Hematopoietic multipotent progenitor cell (in vitro differentiated cells): ENCODE measurements at places on chromosomes 11 and 22.
A peak's percentile ranks its signal among the peaks of the same experiment; 100 is the strongest.

GRCh38 chr11:5527716-5528115 is 11.2 kb upstream of the UBQLNL start:
- DNase-seq, result no peak

GRCh38 chr11:47843361-47844055 is 4.6 kb downstream of the NUP160 start:
- no peak for DNase-seq

DNA sequence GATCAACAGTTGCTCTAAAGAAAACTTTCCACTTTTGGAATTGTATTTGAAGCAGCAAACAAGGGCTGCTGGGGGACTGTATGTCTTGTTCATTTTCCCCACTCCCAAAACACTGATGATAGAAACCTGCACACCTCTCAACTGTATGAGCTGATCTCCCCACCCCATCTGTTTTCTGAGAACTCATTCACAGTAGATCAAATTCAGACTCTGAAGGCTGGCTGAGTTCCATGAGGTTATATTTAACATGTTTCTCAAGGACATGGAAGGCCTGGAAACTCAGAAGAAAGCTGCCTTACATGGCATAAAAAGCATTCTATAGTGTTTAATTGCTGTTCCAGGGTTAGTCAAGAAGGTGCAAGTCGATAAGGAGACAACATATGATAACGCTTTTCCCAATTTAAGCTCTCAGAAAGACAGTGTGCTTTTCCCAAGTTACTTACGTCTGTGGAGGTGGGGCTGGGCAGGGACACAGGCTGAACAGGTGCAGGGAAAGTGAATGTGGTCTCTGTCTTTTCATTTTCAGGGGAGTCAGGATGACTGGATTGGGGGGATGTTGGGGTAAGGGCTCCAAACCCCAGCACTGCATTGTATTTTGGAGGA is 23.0 kb downstream of the LARGE2 start:
- DNase-seq, result no peak

DNA sequence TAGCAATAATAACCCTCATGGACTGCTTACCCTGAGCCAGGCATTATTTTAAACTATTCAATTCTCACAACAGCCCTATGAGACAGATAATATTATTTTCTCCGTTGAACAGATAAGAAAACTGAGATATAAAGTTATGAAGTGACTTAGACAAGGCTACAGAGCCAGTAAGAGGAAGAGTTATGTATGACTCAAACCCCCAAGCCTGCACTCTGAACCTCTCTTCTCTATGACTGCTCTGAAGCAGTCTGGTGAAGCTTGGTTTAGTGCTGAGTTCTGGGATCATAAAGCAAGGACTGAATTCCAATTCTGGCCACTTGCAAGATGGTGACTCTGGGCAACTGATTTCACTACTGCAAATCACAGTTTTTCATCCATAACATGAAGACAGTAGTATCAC is 34.5 kb downstream of the TNKS1BP1 start:
- no peak for DNase-seq

DNA sequence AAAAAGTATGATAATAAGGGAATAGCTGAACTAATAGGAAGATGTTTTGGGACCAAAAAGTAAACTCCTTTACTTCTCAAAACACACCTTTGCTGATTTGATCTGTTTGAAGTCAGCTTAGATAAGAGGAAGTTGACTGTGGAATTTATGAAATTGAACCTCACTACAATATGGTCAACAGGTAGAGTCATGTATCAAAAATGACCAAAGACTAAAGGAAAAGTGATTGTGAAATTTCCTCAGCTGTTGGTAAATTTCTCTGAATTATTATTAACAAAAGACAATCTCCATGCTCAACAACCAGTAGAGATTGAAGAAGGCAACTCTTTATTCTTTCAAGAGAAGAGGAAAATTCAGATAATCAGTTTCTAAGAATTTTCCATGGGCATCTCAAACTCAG is 826.5 kb downstream of the KCNA4 start:
- no peak for DNase-seq

GRCh38 chr11:72939031-72939430 is 124.8 kb downstream of the ATG16L2 start:
- no peak for DNase-seq

DNA sequence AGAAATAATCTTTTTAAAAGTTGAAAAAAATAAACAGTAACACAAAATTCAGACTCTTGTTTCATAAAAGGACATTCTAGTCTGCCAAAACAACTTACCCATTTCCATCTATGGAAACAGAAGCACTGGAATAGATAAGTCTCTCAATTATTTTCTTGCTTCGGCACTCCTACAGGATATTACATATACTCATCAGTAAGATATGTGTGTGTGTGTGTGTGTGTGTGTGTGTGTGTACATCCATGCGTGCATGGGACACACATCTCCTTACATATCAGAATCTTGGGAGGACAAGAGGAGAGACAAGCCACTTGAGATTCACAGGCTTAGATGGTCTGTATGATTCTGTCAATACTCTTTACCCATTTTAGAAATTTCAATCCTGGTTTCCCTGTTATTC is 144.6 kb downstream of the ATG16L2 start:
- no peak for DNase-seq

GRCh38 chr11:130668751-130669150 is 220.3 kb downstream of the ADAMTS15 start:
- no peak for DNase-seq

GRCh38 chr11:94032066-94032465 is 10.9 kb downstream of the HEPHL1 start:
- DNase-seq, result no peak

DNA sequence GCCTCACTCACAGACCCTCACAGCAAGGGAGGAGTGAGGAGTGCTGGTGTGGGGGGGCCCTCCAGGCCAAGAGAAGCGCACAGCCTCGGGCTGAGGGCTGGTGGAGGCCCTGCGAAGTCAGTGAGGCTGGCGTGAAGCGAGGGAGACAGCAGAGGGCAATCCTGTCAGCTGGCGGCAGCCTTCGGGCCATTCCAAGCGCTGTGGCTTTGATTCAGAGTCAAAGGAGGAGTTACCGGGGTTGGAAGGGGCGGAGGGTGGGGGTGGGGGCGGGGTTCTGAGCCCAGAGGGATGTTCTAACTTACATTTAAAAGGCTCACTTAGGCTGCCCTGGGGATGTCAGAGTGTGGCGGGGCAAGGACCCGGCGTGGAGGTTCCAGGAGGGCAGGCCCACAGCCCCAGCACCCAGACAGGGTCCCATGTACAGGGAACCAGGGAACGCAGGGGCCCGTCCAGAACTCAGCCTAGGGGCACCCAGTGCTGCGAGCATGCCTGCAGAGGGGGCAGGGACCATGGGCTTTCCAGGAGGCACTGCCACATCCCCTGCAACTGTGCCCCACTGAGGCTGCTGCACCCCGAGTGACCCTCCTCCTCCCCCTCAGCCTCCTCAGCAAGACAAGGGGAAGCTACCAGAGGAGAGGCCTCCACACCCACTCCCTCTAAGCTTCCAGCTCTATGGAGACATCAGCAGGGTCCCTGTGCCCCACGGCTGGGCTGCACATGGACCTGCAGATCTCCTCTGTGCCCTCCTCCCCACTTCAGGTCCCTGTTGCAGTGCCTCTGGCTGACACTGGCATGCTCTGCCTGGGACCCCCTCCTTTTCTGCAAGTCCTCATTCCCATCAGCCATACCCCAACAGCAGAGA is 39.7 kb upstream of the TTLL12 start:
- no peak for DNase-seq

DNA sequence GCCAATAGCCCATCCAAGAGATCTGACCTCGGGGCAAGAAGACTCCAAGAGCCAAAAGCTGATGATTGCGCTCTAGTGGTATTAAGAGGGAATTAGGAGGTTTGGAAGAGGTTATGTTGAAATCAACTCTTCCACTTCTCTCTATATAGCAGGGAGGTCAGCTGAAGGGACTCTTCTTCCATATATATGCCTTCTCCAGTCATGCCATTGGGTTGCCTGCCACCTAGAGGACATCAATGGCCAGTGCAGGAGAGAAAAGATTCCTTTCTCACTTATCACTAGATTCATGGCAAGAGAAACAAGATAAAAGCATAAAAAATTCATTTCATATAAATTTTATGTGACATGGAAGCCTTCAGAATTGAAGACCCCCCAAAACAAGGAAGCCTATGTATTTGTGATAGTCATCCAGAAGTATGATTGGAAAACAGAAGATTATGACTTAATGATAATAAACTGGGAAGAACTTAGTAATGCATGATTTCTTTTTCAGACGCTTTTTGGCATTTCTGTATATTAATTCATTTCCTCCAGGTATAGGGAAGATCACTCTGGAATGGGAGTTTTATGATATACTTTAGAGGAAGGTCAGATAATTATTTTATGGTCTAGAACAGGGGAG is 435.1 kb upstream of the DDI1 start:
- DNase-seq, result peak; percentile 58

- no peak for DNase-seq
Observed at GRCh38 chr11:92967867-92968266, 1.6 kb upstream of the MTNR1B start.

GRCh38 chr11:46331282-46331984 is 15.8 kb upstream of the DGKZ start:
- no peak for DNase-seq

- no peak for DNase-seq
Observed at GRCh38 chr11:119340335-119341221, at the start of gene C1QTNF5. Gene C1QTNF5 (minus strand): TSS chr11:119340883. CDS start chr11:119340397, 486 bp downstream.

DNA sequence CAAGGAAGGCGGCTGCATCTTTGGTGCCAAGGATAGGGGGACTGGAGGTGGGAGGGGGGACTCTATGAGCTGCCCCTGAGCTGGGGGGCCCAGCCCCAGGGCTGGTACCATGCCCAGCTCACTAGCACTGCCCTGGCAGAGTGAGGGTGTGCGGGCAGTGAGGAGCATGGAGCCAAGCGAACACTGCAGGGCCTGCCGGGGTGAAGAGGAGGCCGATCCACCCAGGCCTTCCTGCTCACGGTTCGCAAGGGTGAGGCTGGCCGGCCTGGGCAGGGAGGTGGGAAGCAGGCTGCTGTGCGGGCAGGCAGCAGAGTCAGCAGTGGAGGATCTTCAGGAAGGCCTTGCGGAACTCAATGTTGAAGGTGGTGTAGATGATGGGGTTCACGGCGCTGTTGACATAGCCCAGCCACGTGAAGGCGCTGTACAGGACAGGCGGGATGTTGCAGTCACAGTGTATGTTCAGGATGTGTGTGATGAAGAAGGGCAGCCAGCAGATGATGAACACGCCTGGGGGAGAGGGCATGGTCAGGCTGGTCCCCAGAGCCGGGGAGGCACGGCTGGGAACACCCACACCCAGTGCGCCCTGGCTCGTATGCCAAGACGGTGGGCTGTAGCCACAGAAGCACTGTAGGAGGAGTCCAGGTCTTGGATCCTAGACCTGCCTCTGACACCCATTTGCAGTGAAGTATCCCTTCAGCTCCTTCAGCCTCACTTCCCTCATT is 23.0 kb downstream of the ANKK1 start:
- DNase-seq, result no peak

DNA sequence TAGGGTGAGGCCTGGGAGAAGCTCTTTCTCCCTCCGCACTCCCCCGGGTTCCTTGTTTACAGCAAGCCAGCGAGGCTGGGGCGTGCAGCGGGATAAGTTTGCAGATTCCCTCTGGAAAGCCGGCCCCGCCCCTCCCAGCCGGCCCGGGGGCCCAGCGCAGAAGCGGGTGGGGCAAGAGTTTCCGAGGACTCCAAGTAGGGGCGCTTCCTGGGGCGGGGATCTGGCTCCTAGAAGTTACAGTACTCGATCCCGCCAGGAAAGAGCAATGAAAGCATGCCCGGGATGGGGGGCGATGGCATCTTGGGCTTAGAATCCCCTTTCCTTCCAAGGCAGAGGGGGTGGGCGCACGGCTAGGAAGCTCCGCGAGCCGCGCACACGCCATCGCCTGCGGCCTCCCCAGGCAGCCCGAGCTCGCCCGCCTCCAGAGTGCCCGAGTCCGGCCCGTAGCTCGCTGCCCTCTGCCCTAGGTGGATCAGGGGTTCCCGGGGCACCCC is 385 bp downstream of the TST start:
- DNase-seq, result no peak

DNA sequence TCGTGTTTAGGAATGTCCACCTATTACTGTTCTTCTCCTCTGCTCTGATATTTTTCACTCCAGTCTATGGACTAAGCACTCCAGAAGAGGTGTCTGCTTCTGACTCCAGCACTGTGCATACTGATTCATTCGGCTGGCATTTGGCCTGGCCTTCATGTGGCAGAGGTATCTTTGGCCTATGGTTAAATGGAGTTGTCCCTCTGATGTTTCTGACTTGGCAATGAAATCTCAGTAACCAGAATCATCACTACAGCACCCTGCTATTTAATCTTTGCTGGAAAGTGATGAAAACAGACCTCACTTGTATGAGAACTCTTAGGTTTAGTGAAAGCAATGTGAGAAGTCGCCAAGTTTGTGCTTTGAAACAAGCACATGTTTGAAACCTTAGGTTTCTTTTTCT is 155.2 kb downstream of the MAML2 start:
- no peak for DNase-seq

GRCh38 chr11:75919525-75919924 is 104.5 kb downstream of the UVRAG start:
- no peak for DNase-seq

DNA sequence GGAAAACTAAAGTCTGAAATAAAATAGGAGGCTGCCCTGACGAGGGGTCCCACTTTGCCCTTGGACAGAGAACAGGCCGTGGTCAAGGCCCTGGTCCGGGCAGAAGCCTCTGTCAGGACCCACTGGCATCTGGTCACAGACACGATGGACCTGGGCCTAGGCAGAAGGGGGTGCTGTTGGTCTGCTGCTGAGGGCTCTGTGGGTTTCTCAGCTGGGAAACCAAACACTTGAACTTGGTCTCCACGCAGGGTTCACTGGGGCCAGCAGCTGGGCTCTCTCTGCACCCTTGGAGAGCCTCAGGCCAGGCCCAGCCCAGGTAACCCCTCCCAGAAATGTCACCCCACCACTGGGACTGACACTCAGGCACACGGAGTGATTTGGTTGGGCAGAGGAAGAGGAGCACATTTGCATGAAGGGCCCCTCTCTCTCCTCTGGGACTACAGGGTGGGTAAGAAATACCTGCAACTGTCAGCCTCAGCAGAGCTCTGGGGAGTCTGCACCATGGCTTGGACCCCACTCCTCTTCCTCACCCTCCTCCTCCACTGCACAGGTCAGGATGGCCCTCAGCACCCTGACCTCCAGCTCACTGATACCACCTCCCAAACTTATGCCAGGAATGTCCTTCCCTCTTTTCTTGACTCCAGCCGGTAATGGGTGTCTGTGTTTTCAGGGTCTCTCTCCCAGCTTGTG is 48.1 kb upstream of the TOP3B start:
- no peak for DNase-seq

DNA sequence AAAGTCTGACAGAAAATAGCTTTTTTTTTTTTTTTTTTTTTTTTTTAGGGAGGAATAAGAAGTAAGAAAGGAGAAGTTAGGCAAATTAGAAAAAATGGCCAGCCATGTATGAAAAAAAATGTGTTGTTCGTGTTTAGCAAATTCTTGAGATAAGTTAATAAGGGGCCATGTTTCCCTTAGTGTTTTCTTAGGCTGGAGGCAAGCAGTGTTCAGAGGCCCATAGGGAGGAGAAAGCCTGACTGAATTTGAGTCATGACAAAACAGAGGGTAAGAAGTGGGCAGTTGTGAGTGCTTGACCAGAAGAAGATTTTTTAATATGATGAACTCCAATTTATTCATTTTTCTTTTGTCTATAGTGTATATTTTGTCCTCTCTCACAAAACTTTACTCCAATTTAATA is 766.4 kb downstream of the FAM181B start:
- DNase-seq, result no peak

- no peak for DNase-seq
Observed at GRCh38 chr11:118618991-118619375, 11.6 kb downstream of the PHLDB1 start.
